ENCODE measurements at places on chromosomes 2 and 18.

GRCh38 chr2:196750977-196751631, 48.4 kb downstream of the GTF3C3 start:
- peak; percentile 28 for DNase-seq

DNA sequence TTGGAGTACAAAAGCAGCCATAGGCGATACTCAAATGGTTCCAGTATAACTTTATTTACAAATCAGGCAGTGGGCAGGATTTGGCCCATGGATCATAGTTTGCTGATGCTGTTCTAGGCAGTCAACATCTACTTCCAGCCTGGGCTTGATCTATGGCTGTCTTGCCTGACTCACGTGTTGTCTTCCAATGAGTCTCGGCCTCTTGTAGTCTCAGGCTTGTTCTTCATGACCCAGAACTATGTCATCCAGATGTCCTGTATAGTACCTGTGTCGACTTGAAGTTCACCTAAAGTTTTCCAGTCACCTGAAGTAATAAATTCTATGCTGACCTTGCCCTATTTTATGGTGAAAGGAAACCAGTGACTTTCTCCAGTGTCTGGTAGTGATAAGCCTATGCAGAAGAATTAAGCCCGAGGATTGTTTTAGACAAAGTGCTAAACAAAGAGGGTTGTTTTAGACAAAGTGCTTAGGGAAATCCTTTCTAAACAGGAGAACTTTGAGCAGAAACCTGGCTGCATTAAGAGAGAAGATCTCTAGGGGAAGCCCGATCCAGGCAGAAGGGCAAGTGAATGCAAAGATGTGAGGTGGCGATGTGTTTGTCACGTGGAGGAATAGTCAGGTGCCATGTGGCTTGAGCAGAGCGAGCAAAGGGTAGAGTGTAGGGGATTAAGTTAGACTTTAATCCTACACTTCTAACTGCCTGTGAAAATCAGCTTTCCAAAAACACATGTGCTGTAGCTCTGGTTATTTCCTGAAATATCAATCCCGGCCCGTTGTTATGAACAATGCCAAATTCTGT, 8.5 kb upstream of the THNSL2 start:
- no peak for DNase-seq

- no peak for DNase-seq
Observed at GRCh38 chr2:144849612-144850011, 329.7 kb upstream of the ZEB2 start.

GRCh38 chr2:25445464-25445863, 103.7 kb upstream of the DNMT3A start:
- no peak for DNase-seq

DNA sequence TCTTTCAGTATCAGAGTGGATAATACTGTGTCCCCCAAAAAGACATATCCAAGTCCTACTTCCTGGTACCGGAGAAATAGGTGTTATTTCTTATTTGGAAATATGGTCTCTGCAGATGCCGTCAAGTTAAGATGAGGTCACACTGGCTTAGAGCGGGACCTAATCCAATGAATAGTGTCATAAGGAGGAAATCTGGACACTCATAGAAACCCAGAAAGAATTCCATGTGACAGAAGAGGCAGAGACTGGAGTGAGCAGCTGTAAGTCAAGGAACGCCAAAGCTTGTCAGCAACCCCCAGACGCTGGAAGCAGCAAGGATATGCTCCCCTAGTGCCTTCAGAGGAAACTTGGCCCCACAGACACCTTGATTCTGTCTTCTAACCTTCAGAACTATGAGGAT, 69.8 kb downstream of the CCBE1 start:
- DNase-seq: no peak

DNA sequence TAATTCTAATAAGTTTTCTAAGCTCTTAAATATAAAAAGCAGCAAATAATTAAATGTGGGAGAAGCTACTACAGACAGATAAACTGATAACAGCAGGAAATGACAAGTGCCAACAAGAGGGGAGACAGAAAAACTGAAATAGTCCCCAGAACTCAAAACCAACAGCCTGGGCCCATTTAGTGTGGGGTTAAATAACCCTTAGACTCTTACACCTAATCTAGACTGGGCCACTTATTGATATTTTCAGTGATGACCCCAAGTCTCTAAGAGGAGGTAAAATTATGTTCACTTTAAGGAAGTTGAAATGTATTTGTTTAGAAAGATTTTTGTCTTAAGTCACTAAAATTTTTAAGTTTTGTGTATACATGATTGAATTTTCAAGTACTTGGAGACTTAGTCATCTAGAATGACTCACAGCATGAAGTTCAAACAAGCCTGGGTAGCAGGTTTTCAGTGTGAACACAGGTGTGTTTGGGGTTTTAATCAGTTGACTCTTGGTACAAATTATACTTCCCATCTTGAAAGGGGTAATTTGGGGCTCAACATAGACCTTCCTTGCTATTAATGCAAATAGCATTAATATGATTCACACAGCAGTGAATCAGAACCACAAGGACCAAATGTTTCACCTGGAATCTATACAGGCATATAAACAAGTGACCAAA, 54.9 kb upstream of the MYO3B start:
- DNase-seq: no peak
